ENCODE measurements at places on chromosomes 12 and 14.

- DNase-seq = no peak
Observed at GRCh38 chr14:68079941-68080697, 260.5 kb downstream of the RAD51B start.

GRCh38 chr14:71163842-71164629 lies 256.8 kb downstream of the PCNX1 start:
- no peak for DNase-seq

- no peak for DNase-seq
Observed at GRCh38 chr12:69994724-69995173, 169.7 kb downstream of the MYRFL start.

DNA sequence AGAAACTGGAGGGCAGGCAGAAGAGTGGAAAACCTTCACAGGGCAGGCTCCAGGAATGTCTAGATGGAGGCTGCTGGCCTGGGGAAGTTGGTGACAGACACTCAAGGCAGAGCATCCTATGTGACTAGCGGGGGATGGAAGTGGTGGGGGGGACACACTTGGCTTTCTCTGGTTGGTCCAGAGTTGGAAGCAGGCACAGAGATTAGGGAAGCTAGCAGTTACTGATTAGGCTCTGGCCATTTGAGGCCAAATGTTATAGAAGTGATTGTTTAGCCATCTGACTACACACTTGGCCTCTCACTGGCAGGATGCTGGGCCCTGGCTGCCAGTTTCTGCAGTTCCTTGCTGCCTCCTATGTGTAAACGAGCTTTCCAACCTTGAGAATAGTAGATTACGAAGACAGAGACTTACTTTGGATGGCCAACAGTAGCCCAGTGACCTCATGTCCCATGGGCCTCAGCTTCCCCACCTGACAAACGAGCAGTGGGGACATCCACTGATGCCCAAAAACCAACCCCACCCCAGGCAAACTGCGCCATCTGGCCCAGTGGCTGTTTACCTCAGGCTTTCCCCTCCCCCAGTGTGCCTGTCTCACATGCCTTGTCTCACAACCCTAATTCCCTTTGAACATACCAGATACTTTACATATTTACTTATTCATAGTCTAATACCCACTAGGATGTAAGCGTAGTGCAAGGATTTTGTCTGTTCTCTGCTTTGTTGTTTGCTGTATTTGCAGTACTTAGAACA lies 102.7 kb downstream of the PAPLN start:
- DNase-seq = no peak

DNA sequence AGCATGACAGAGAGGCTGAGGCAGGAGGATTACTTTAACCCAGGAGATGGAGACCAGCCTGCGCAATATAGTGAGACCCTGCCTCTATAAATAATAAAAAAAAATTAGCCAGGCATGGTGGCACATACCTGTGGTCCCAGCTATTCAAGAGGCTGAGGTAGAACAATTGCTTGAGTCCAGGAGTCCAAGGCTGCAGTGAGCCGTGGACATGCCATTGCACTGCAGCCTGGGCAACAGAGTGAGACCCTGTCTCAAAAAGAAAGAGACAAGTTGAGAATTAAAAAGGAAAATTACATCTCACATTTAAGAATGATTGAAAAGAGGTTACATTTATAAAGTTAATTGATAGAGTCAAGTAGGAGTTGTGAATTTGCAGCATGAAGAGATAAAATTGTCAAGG lies 91.4 kb upstream of the TMPO start:
- DNase-seq = no peak

DNA sequence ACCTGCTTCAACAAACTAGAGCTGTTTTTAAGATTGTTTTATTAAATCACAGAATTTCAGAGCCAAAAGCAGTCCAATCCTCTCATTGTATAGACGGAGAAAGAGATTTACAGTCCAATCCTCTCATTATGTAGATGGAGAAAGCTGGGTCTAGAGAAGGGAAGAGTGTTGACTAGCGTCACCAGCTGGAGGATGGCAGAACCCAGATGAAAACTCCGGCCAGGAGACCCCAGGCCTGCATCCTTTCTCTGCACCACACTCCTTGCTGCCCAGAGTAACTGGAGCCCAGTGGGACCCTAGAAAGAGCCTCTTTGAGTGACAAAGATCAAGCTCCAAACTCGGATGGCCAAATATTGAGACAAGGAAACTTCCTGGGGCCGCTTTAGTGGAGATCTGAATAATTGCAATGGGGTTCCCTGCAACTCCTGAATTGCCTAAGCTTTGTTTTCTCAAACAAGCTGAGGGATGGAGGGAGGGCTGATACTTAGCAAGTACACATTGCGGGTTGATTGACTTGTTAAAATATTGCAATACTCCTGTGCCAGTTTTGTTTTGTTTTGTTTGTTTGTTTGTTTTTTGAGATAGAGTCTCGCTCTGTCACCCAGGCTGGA lies 12.5 kb downstream of the AMDHD1 start:
- no peak for DNase-seq

- no peak for DNase-seq
Observed at GRCh38 chr14:75697386-75697785, 36.3 kb downstream of the TTLL5 start.

DNA sequence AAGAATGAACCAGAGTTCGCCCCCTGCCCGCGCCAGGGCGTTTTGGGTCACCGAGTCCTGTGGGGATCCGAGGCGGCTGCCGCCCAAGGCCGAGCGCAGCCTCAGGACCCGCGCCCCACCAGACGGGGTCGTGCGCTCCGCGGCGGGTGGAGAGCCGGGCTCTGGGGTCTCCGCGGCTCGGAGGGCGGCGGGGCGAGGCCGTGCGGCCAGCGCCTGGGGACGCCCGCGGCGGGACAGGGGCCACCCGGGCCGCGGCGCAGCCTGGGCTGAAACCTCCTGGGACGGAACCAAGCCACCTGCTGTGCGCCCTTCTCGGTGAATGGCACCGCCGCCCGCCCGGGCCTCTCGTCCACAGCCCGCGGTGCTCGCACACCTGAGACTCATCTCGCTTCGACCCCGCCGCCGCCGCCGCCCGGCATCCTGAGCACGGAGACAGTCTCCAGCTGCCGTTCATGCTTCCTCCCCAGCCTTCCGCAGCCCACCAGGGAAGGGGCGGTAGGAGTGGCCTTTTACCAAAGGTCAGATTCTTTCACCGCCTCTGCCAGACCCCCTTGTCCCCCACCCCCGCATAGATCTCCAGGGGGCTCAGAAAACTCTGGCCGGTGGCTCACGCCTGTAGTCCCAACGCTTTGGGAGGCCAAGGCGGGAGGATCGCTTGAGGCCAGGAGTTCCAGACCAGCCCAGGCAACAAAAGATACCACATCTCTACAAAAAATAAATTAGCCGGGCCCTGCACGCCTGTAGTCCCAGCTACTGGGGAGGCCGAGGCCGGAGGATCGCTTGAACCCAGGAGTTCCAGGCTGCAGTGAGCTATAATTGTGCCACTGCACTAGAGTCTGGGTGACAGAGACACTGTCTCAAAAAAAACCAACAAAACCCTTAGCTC lies 901 bp downstream of the B3GNT4 start:
- DNase-seq = no peak

- DNase-seq = no peak
Observed at GRCh38 chr14:96078625-96079016, 39.5 kb downstream of the C14orf132 start.

DNA sequence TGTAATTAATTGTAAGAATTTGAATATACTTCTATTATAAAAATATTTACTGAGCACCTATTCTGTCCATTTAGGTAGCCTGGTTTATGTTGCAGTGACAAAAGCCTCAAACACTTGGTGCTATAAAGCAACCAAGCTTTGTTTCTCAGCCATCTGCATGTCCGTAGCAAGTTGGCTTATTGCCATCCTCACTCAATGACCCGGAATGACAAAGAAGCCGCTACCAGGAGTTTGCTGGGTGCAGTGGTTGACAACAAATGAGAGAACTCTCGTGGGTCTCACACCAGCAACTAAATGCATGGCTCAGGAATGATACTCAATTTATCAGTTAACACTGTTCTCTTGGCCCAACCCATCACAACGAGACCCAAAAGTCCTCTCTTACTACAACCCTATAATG lies 553.1 kb downstream of the DIO2 start:
- no peak for DNase-seq

GRCh38 chr14:76924371-76925096 lies 98.3 kb downstream of the LRRC74A start:
- DNase-seq = no peak

GRCh38 chr12:50924439-50925341 lies 27.7 kb upstream of the HIGD1C start:
- DNase-seq = peak; percentile 94

- no peak for DNase-seq
Observed at GRCh38 chr14:94717808-94718207, 52.1 kb downstream of the GSC start.

GRCh38 chr12:122183588-122183940 lies 641 bp downstream of the LRRC43 start:
- DNase-seq = no peak

GRCh38 chr14:100421756-100422470 lies 98.8 kb downstream of the SLC25A47 start:
- no peak for DNase-seq

- no peak for DNase-seq
Observed at GRCh38 chr14:25042362-25043299, 7.3 kb downstream of the STXBP6 start.

DNA sequence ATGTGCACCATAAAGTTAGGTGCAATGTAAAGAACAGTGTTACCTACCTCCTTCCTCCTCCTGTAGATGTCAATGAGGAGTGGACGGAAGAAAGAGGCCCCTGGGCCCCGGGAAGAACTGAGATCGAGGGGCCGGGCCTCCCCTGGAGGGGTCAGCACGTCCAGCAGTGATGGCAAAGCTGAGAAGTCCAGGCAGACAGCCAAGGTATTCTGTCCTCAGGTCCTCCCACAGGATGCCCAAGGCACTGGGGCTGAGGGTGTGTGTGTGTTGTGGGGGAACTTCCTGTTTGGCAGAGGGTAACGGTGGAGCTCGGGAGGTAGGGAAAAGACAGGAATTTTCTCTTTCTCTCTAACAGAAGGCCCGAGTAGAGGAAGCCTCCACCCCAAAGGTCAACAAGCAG lies 6.4 kb downstream of the ATN1 start:
- DNase-seq = no peak

GRCh38 chr14:103908580-103908979 lies 19.7 kb upstream of the TDRD9 start:
- DNase-seq = no peak

GRCh38 chr12:4763549-4763948 lies 43.3 kb downstream of the GALNT8 start:
- DNase-seq = peak; percentile 71
